ENCODE measurements at places on chromosomes 16 and 17.

DNA sequence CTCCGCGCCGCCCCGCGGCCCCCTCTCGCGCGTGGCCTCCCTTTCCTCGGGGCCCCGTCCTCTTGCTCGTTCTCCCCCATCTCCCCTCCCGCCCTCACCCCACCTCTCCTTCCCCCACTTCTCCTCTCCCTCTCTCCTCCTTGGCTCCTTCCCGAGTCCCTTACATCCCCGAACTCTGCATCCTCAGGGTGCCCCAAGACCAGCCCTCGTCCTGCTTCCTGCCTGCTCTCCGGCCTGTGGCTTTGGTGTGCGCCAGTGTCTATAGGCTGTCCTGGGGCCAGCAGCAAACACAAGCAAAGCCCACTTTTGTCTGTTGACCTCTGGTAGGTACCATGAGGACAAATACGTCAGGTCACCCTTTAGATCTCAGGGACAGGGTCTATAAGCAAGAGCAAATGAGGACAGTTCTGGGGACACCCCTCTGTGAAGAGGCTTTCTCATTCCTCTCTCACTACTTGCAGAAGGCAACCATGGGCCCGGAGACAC lies 284 bp upstream of the COPZ2 start:
- no peak for DNase-seq

- DNase-seq, result peak; percentile 35
These were observed 27.6 kb downstream of the CMTM4 start for GRCh38 chr16:66668777-66669444.

- no peak for DNase-seq
These were observed 60.5 kb upstream of the PLCG2 start for GRCh38 chr16:81718637-81719036.

DNA sequence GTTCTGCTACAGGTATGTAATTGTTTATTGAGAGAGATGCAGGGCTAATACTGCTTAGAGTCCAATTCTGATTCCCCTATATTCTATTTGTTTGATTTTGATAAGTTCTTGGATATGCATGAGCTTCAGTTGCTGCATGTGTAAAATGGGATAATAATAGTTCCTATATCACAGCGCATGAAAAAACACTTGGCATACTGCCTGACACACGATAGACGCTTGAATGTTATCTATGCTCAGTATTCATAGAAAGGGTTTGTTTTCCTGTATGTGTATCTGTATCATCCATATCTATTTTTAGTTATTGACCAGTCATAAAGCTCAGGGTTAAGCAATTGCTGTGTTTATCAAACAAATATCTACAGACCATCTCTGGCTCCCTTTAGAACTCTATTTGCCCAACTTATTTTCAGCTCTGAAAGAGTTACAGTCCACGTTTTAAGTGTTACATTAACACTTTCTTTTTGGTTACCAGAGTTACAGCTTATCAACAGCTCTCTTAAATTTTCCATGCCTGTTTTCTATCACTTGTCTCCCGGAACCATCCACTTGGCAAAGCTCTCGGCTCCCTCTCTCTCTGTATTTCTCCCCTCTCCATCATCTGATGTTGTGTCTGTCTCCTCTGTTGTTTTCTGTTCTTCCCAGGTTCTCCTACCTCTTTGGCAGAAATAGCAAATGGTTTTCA lies 334.8 kb downstream of the CBLN1 start:
- DNase-seq, result no peak

DNA sequence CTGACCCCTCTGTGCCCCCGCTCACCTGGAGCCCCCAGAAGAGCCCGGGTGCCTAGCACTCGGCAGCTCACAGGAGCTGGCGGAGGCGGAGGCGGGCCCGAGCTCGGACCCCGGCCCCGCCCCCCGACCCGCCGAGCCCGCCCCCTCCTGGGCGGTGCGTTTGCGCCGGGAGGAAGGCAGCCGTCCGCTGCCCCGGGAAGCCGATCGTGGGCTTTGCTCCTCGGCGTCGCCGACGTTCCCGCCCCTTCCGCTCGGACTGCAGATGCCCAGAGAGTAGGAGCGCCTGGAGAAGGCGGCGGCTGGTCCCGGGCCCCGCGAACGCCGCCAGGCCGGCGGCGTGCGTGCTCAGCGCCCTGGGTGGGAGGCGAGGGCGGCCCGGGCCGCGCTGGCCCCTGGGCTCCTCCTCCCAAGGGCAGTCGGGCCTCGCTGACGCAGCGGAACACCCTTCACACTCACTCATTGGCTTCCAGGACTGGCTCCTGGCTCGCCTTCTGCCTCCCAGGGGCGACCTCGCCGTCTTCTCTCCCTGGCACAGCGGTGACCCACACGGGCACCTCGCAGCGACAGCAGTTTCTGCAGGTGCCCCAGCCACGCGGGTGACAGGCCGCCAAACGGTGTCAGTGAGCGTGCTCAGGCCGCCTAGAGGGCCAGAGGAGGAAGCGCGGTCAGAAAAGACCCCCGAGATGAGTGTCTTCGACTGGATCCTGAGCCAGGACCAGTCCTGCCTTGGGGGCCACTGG lies at the start of gene PLSCR3:
Gene PLSCR3 (minus strand): TSS at position 74 of the 740 bp plus-strand sequence. CDS start 415 bp downstream, outside the sequence.
- peak; percentile 60 for DNase-seq

GRCh38 chr17:17555151-17555550 lies 36.4 kb downstream of the PEMT start:
- DNase-seq, result no peak

GRCh38 chr17:66192378-66192687 lies 400 bp upstream of the CEP112 start:
- DNase-seq, result no peak

GRCh38 chr17:7886227-7887037 lies 2.2 kb upstream of the CHD3 start:
- DNase-seq, result no peak

GRCh38 chr16:23587726-23588125 lies 8.4 kb downstream of the NDUFAB1 start:
- DNase-seq, result peak; percentile 55

- no peak for DNase-seq
These were observed 41.3 kb downstream of the LMF1 start for GRCh38 chr16:929227-930073.

DNA sequence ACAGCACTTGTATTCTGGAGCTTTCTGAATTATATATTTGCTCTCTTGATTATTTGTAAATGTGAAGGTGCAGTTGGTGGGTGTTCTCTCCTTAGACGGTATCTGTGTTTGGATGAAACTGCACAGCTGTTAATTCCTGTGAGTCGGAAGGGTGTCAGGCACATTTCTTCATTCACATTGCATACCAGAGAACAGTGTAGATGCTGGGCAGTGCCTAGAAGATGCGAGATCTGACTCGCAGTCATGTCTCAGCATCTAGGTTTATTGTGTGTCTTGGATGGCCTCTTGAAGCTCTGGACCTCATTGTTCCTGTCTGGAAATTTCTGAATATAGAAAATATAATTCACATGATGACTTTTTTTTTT lies 61.2 kb downstream of the CLEC16A start:
- peak; percentile 54 for DNase-seq

DNA sequence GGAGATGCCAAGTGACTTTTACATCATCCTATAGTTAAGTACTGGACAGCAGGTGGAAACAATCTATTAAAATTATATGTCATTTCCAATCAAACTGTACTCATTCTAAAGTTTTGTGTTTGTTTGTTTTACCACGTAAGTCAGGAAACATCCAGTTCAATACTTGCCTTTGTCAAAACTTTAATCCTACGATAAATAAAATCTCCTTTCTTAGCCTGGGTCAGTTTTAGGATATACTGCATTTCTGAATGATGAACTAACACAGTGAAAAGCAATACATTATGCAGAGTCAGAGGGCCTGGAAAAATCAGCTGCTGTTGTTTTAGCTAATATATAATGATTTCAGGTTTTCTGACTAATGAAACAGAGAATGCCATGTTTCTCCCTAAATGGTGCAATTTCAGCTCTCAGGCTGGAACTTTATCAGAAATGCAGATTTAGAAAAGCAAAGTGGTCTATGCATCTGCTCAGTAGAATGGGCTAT lies 756.4 kb downstream of the CDH11 start:
- no peak for DNase-seq

GRCh38 chr16:78718141-78718540 lies 618.7 kb downstream of the WWOX start:
- no peak for DNase-seq

GRCh38 chr17:82237746-82238471 lies 9.1 kb downstream of the SLC16A3 start:
- DNase-seq, result no peak

- DNase-seq, result no peak
These were observed 17.1 kb downstream of the ZNHIT3 start for GRCh38 chr17:36503456-36504155.

DNA sequence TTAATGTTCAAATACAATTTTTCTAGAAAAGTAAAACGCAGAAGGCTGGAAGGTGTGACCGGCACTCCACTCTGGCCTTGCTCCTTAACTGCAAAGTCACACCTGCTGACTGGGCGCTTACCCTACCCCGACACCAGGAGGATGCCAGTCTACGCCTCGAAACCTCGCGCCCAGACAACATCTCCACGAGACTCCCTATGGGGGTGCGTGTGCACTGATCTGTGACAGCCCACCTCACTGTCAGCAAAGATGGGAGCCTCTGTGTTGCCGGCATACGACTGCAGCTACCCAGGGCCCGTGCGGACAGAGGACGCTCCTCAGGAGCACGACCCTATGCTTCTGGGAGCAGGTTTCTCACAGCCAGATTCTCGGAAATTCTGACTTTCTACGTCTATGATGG lies 26.1 kb downstream of the MAP1LC3B start:
- no peak for DNase-seq

DNA sequence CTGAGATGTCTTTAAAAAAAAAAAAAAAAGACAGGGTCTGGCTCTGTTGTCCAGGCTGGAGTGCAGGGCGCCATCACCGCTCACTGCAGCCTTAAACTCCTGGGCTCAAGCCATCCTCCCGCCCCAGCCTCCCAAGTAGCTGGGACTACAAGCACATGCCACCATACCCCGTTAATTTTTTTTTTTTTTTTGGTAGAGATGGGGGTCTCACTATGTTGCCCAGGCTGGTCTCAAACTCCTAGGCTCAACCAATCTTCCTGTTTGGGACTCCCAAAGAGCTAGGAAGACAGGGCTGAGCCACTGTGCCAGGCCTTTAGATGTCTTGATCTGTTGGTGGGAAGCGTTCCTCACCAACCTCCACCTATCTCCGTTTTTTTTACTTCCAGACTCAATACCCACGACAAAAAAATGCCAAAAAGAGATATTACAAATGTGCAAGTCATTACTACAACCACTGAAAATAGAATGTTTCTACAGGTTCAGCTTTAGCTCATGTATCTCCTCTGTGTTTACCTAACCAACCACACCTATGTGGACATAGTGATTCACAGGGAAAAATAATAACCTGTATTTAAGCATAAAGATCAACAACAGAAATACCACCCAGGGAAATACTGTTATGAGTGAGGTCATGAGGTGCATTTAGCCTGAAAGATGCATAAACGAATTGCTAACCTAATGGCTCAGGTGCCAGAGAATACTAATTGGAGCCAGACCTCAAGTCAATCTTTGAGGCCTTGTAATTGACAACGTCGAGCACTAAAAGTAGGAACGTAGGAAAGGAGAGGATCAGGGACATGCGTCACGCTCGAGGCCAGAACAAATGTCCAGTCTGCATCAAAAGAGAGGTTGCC lies 22.6 kb downstream of the NACA2 start:
- DNase-seq, result no peak

- DNase-seq, result no peak
These were observed 668 bp downstream of the MMP15 start for GRCh38 chr16:58026139-58026704.

DNA sequence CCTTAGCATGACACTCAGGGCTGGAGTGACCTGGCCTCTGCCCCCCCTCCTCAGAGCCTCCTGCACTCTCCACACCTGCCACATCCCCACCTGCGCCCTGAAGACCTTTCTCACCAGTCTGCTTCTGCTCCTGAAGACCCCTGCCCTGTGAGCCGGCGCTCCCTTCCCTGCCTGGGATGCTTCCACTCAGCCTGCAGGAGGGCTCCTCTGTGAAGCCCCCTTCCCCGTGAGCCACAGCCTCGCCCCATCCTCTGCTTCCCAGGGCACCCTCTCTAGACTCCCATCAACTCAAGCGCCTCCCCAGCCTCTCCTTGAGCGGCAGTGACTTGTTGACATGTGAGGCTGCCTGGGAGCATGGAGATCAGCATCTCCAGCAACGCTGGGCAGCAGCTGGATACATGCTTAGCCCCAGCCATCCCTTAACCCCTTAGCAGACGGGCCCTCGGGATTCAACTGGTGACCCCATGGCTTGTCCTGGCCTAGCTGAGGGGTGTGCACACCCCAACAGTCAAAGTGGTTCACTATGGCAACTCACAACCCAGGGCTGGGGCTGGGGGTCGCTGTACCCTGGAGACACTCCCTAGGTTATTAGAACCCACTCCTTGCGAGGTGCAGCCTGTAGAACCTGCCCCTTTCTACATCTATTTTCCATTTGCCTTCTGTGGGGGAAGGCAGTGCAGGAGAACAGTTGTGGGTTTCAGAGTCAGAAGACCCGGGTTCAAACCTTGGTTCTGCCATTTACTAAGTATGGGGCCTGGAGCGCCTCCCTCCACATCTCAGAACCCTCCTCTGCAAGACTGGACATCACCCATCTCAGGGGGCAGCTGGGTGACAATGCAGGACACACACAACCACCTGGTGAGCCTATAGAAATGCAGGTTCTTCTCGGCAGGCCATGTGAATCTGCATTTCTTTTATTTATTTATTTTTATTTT lies 21.5 kb downstream of the TMEM235 start:
- DNase-seq, result no peak

GRCh38 chr16:66376577-66377305 lies 10.2 kb downstream of the CDH5 start:
- no peak for DNase-seq

- peak; percentile 21 for DNase-seq
These were observed 92.8 kb downstream of the AMFR start for GRCh38 chr16:56332464-56333079.

DNA sequence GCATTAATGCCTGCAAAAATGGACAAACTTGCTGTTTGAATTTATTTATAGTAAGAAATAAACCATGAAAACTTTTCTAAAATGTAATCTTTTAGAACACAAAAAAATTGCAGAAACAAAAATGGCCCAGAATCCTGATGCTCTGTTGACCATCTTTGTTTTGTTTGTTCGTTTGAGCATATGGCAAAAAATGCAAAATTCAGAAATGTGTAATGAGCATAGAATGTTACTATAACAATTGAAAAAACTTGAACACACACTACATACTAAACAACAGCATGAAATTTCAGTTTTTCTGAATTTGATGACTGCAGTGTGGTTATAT lies 1.1 kb upstream of the KPNA2 start:
- no peak for DNase-seq

DNA sequence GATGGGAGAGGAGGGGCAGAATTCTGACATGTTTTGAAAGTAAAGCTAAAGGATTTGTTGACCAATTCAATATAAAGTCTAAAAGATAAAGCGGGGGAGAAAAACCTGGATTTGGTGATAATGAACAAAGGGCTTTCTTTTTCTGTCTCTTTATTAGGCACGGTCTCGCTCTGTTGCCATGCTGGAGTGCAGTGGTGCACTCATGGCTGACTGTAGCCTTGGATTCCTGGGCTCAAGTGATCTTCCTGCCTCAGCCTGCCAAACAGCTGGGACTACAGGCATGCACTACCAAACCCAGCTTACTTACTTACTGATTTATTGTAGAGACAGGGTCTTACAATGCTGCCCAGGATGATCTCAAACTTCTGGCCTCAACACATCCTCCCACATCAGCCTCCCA lies 7.5 kb downstream of the CDR2 start:
- no peak for DNase-seq

GRCh38 chr16:17944345-17944744 lies 392.2 kb downstream of the NPIPA8 start:
- DNase-seq, result no peak
